ENCODE measurements at places on chromosomes 5 and 9.

- no peak for DNase-seq
Observed at GRCh38 chr5:83919071-83920041, 198.7 kb upstream of the HAPLN1 start.

DNA sequence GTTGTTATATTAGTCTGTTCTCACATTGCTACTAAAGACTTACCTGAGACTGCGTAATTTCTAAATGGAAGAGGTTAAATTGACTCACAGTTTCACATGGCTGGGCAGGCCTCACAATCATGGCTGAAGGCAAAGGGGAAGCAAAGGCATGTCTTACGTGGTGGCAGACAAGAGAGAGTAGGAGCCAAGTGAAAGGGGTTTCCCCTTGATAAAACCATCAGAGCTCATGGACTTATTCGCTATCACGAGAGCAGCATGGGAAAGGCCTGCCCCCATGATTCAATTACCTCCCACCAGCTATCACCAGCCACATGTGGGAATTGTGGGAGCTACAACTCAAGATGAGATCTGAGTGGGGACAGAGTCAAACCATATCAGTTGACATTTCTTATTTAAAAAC lies 374.5 kb upstream of the RORB start:
- DNase-seq = no peak

DNA sequence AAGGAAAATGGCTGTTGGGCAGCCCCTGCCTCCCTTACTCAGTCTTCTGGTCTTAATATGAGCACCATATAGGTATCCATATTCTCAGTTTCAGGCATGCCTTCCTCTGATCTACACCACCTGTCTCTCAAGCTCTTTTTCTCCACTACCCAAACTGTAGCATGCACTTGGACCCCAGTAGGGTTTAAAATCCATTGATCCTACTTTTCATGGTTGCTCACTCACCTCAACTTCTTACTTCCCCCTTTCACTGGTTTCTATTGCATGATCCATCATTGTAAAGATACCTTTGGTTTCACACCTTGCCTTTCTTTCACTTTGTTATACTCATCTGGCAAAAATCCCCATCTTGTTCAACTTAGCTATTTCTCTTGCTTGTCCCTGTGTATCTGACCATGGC lies 159.4 kb downstream of the KDM4C start:
- no peak for DNase-seq

DNA sequence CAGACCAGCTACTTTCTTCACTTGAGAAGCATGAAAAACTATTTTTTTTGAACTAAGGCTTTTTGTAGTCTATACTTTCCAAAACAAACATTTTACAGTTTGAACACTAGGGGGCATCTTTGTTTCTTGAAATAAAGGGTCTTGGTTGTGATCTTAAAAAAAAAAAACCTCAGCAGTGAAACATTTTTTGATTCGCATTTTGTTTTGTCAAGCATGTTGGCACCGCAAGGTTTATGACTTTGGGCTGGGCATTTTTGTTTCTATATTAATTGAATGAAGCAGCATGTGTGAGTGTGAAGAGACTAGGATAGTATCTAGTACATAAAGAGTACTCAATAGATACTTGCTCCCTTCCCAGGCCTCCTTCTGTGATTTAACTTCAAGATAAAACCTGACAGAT lies 31.6 kb upstream of the ACOT12 start:
- no peak for DNase-seq

- DNase-seq = no peak
Observed at GRCh38 chr5:119393746-119394145, 37.9 kb downstream of the TNFAIP8 start.

DNA sequence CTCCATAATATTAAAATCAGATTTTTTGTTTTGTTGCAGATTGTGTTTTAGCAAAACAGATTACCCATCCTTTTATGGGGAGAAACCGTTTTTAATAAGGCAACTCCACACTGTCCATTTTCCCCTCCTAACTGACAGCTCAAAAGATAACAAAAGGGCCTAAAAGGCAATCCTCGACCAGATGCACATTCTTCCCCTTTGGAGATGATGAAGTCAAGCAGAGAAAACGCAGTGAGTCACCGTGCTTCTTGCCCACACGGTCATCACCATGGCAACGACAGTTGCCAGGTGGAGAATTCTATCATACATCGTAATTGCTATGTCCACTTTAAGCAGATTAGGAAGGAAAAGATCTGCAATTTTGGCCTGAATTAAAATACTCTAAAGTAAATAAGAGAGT lies 96.4 kb downstream of the DIRAS2 start:
- no peak for DNase-seq

DNA sequence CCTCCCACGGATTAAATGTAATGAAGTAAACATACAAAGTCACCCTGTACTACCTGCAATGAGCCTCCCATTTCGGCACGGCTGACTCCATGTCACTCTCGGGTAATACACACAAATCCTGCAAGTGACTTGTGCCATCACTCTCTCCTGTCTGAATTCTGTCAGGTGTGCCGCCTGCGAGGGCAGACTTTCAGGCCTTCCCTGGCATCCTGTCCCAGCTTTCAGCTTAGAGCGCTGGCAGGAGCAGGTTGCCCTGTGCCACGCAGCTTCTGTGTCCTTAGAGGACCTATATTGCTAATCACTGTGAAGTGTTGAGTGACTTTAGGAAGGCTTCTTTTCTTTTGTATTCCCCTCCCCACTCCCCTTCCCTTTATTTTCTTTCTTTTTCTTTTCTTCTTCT lies 25.8 kb upstream of the S1PR3 start:
- no peak for DNase-seq

- DNase-seq = no peak
Observed at GRCh38 chr9:976258-976942, at the start of gene DMRT3. Gene DMRT3, plus strand, starts transcription at chr9:976655. Its CDS starts 347 bp downstream, at chr9:977002.

DNA sequence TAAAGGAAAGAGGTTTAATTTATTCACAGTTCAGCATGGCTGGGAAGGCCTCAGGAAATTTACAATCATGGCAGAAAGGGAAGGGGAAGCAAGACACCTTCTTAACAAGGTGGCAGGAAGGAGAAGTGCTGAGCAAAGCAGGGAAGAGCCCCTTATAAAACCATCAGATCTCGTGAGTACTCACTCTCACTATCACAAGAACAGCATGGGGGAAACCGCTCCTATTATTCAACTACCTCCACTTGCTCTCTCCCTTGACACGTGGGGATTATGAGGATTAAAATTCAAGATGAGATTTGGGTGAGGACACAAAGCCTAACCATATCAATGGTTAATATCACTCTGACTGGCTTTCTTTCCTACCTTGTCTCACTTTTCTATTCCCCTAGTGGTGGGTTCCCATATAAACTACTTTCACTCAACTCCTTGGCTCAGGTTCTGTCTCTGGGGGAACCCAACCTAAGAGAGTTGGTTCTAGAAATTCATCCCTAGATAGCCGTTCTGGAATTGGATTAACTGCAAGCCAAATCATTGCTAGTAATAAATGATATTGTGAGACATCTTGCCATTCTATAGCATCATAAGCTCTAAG lies 749.8 kb upstream of the GRAMD2B start:
- DNase-seq = no peak

DNA sequence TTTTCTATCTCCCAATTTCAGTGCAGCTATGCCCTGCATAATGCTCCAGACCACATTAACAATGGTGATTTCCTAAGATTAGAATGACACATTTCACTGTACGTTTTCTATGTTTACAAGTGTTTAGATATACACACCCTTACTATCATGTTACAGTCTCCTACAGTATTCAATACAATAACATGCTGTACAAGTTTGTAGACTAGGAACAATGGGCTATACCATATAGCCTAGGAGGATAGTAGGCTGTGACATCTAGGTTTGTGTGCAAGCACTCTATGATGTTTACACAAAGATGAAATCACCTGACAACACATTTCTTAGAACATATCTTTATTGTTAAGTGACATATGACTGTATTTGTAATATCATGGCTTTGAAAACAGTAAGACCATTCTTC lies 1435.6 kb upstream of the NUDT12 start:
- no peak for DNase-seq

DNA sequence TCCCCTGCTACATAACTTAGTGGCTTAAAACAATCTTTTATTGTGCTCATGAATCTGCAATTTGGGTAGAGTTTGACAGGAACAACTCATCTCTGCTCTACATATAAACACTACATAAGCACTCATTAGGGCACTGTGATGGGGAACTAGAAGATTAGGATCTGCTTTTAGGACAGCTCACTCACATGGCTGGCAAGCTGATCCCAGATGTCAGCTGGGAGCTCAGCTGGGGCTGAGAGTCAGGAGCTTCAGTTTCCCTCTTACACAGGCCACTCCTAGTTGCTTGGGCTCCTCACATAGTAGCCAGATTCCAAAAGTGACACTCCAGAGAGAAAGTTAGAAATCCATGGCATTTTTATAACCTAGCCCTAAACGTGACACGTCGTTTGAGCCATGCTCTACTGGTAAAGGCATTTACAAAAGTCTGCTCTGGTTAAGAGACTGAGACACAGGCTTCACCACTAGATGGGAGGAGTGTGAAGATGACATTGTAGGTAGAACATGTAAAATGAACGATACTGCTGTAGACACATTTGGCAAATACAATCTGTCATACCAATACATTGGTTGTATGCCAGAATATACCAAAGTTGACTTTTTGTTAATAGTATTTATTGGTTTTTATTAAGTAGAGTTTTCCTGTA lies 23.6 kb downstream of the SCAI start:
- no peak for DNase-seq

DNA sequence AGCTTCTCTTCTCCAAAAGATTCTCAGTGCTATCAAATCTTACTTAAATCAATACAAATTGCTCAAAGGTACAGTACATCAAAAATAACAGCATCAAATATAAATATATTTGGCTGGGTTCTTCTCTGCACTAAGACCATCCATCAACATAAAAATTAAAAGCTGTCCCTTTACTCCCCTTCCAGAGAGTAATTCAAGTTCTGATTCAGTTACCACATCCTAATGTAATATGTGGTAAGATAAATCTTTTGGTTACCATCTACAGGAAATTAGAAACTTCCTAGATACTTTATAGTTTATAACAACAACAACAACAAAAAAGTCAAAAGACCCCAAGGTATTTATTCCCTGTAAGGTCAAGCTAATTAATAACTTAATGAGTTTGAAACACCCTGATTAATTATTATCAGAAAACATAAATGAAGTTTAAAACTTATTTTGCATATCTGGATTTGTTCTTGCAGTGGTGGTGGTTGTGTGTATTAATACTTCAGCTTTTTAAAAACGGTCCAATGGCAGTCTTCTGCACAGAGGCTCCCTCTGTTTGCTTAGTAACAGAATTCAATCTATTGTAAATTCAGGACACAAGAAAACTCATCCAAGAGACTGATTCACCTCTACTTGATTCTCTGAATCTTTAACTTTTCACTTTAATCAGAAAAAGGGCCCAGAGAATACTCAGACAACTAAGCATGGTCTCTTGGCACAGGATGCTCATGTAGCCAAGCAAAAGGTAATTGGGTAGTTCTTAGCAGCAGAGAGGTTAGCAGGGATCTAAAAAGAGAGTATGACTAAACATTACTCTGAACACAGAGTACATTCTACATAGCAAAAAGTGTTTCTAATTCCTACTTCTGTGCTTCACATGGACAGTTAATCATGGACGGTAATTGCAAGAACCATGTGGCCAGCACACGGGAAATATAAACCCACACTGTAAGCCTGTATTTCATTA lies 20.1 kb downstream of the DIAPH1 start:
- no peak for DNase-seq

- no peak for DNase-seq
Observed at GRCh38 chr9:13001989-13002580, 227.3 kb downstream of the LURAP1L start.

DNA sequence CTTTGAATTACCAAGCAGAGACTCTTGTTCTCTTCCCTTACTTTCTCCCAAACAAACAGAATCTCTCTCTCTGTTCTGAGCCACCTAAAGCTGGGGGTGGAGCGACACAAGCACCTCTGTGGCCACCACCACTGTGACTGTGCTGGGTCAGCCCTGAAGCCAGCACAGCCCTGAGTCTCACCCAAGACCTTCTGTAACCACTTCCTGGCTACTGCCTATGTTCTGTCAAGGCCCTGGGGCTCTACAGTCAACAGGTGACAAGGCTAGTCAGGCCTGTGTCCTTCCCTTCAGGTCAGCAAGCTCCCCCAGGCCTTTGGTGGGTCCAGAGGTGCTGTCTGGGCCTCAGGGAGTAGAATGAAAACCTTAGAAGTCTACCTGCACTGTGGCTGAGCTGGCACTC lies 26.1 kb upstream of the SLC28A3 start:
- no peak for DNase-seq

GRCh38 chr5:134112726-134113362 lies 1.6 kb upstream of the TCF7 start:
- DNase-seq = no peak

DNA sequence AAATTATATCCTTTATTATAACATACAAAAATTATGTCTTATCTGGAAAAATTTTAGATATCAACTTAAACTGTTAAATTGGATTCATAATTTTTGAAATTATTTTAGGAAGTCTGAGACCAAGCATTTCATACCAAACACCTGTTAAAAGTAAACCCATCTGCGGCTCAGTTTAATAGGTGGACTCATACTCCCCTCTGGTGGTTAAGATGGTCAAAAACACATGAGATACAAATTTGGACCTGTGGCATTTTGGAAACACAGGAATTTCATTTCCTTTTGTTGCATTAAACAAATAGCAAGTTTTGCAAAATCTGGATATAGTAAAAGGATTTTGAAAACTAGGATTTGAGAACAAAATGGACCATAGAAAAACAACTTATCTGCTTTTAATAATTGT lies 53.7 kb downstream of the RGMB start:
- DNase-seq = no peak

- DNase-seq = no peak
Observed at GRCh38 chr5:73213566-73213998, 40.6 kb downstream of the TMEM174 start.

DNA sequence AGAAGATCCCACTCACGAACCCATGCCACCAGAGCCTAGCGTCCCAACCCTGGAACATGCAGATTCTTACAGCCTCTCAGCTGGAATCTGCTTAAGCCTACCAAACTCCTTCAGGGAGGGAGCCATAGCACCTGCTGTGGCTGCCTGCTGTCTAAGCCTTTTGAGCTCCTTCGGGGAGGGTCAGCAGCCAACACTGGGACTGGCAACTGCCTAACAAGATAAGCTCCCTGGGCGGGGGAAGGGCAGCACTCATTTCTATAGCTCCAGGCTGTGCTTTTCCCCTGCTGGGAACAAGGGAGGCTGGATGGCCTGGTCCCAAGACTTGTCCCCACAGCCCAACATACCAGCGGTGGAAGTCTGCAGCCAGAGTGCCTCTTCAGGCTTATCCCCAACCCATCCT lies 199.1 kb upstream of the OR13F1 start:
- no peak for DNase-seq

DNA sequence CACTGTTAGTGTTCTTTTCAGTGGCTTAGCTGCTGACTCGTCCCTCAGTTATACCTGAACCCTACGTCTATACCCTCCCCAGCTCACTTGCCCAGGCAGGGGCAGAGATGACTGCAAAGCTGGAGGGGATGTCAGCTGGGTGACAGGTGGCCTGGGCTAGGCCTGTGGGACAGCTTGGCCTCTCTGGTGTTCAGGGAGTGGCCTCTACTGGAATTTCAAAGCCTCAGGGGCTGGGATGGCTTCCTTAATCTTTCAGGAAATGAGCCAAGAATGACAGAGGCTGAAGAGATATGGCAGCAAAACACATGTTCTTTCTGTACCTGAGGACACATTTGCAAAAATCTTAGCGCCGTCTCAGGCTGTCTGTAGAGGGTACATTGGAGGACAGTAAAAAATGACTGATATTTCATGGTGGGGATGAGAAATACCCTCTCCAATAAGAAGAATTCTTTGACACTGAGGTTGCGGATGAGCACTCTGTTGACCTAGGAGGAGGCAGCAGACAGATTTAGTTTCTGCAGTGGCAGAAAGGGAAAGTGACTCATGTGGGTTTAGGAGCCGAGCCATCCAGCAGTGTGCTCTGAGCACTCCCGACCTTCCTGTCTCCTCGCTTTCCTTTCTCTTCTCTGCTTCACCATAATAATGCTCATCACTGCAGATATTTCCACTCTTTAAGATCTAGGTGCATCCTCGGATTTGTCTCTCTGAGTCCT lies 54.4 kb downstream of the ENTREP1 start:
- DNase-seq = no peak

Data from activated T-cell treated with anti-CD3 and anti-CD28 coated beads for 4 hours (primary cell).